Stimulated activated CD8-positive, alpha-beta memory T cell treated with anti-CD3 and anti-CD28 coated beads, Interleukin-4, amount 100 ng/mL, for 1 hour (primary cell): ENCODE measurements at places on chromosomes 11 and 22.
A peak's percentile ranks its signal among the peaks of the same experiment; 100 is the strongest.

GRCh38 chr11:132238331-132238866 lies 868.0 kb downstream of the NTM start:
- no peak for DNase-seq

- DNase-seq, result no peak
These were observed 80.5 kb downstream of the TEAD1 start for GRCh38 chr11:12754582-12755234.

DNA sequence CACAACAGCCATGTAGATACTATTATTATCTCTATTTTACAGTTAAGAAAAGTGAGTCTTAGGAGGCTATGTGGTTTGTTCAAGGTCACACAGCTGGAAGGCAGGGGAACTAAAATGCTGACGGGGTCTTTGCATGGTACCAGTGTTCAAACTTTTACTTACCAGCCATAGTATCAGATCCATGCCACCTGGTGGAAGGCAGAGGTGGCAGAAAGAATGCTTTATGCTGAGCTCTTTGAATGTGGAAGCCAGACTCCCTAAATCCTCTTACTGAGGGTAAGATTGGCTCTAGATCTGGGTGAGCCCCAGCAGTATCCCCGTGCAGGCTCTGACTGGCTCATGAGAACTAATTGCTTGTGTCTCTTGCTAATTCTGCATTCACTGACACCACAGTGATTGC lies 54.3 kb upstream of the NAV2 start:
- DNase-seq, result no peak

DNA sequence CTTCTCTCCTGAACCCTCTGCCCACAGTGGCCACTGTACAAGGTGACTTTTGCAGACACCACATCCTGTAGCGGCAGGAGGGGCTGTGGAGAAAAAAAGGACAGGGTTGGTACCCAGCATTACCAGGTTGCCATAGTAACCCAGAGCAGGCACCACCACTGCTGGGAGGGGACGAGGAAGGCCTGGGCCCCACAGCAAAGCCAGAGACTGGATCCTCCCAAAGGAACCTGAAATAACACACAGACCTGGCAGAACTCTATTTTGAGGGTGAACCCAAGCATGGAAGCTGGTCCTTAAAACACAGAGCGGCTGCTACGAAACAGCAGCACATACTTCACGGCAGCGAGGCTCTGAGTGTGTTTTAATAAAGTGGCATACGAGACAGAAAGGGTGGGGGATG lies 380.6 kb downstream of the CTTN start:
- no peak for DNase-seq

GRCh38 chr22:24525416-24526037 lies 29.4 kb downstream of the GUCD1 start:
- peak; percentile 62 for DNase-seq

DNA sequence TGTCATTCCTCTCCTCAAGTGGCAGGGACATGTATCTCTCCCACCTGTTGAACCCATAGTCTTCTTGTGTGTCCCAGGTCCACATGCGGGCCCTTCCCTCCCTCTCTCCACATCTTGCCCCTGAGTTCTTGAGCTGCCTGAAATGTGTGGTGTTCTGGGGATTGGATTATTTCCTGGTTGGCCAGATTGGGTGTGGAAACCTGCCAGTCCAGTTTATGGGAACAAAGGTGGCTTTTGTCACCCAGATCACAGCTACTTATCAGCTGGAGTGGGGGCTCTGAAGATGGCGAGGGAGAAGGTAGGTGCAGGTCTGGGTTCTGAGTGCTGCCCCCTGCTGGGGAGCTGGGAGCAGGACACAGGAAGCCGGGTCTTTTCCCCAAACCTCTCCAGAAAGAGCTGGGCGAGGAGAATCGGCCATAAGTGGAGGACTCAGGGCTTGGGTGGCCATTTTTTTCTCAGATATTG lies 14.2 kb downstream of the DTX4 start:
- peak; percentile 3 for DNase-seq

DNA sequence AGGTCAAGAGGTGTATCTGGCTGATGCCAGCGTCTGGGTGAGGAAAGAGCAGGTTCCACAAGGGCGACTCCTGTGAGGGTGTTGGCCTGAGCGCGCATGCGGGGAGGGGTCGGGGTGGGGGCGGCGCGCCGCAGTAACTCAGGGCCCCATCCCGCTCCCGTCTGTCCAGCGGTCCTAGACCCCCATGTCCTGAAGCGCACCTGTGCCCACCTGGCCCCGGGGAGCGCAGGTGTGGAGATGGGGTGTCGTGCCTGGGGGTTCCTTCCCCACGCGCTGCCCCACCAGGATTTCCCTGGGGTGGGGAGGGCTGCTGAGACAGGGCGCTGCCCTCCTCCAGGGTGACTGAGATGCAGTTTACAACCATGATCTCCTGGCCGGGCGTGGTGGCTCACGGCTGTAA lies 20.9 kb downstream of the RNH1 start:
- DNase-seq, result no peak

DNA sequence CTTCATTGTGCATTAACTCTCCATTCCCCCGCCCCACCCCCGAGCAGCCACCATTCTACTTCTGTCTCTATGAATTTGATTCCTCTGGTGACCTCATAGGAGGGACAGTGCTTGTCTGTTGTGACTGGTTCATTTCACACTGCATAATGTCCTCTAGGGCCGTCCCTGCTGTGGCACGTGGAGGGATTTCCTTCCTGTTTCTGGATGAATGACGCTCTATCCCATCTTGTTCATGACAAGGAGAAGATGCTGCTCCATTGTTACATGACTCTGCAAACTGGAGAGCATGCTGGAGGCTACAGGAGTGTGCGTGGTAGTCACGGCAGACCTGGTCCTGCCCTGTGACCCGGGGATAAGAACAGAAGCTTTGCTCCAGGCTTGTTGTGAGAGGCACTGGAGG lies 61.3 kb downstream of the RTL6 start:
- no peak for DNase-seq

- no peak for DNase-seq
These were observed 17.3 kb upstream of the MRGPRF start for GRCh38 chr11:69030301-69030700.

DNA sequence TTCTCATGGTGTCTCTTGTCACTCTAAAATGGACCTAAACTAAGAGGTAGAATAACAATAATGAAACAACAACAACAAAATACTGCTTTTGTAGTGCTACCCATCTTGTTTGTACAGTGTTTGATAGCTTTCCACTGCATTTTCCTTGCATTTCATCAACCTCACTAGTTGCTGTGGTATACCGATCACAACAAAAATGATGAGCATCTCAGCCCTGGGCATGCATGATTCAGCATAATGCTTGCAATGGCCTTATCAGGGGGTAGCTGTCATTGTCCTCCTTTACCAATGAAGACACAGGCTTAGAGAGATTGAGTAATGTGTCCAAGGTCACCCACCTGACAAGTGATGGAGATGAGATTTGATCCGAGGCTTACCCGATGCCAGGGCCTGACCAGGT lies 682.5 kb downstream of the NTM start:
- DNase-seq, result no peak

DNA sequence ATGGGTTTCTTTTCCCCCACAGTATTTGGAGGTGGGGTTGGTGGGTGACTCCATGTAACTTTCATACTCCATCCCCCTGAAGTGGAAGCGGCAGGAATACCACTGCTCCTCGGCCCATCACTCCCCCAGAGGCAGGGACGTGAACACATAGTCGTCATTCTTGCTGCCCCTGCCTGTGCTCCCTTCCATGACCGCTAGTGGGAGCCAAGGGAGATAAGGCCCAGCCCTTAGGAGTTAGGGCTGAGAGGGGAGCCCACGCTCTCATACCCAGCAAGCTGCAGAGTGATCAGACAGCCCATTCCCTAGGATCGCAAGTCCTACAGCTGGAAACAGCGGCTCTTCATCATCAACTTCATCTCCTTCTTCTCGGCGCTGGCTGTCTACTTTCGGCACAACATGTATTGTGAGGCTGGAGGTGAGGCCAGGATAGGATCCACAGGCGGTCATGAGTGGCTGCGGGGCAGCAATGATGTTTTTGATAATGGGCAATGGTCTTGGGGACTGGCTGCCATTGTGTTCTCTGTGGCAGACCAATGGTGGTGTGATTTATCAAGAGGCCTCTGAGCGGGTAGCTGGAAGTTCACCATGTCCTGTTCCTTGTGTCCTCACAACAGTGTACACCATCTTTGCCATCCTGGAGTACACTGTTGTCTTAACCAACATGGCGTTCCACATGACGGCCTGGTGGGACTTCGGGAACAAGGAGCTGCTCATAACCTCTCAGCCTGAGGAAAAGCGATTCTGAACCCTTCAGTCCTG lies 15.9 kb downstream of the RHOG start:
- DNase-seq, result peak; percentile 67

DNA sequence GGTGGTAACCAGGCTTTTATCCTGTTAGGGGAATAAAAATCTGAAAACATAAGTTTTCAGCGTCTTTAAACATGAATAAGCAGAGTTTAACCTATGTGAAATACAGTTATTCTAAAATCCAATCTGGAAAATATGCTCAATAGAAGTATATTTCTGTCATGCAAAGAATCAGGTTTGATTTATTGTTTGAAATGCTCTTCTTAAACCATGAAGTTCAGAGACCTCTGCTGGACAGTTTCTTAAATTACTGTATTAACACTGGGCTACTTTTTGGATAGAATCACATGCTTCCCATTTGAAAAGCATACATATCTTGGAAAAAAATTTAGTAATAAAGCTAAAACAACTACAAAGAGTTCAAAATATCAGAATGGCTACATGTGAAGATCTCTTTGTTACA lies 25.4 kb downstream of the APIP start:
- DNase-seq, result no peak

DNA sequence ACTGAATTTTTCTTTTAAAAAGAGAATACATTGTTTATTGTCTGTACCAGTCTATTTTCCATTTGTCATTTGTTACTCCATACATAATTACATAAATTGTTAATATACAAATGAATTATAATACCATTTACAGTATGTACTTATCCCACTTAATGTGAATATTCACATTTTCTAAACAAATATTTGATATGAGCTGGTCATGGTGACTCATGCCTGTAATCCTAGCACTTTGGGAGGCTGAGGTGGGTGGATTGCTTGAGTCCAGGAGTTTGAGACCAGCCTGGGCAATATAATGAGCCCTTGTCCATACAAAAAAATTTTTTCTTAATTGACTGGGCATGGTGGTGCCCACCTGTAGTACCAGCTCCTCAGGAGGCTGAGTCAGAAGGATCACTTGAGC lies 6.8 kb downstream of the SC5D start:
- DNase-seq, result no peak

- no peak for DNase-seq
These were observed 87.3 kb upstream of the MYO18B start for GRCh38 chr22:25654676-25655075.

DNA sequence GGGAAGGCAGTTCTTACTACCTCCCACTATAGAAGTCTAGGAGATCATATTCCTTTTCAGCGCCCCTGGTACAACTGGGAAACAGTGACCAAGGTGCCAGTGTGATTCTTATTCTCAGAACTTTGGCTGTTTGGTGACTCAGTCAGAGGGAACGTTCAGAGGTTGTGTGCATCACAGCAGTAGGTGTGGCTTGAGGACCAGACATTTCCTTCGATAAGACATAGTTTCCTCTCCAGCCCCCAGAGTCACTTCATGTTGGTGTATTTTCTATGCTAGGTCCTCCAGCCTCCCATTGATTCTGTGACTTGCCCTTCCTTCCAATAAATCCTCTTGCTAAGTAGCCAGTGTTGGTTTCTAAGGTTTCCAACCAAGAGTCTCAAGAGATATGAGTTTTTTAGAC lies 171.9 kb upstream of the MPPED2 start:
- DNase-seq, result no peak

GRCh38 chr22:46002757-46003270 lies 25.9 kb upstream of the WNT7B start:
- no peak for DNase-seq

GRCh38 chr22:30140414-30140813 lies 60.1 kb downstream of the HORMAD2 start:
- no peak for DNase-seq

DNA sequence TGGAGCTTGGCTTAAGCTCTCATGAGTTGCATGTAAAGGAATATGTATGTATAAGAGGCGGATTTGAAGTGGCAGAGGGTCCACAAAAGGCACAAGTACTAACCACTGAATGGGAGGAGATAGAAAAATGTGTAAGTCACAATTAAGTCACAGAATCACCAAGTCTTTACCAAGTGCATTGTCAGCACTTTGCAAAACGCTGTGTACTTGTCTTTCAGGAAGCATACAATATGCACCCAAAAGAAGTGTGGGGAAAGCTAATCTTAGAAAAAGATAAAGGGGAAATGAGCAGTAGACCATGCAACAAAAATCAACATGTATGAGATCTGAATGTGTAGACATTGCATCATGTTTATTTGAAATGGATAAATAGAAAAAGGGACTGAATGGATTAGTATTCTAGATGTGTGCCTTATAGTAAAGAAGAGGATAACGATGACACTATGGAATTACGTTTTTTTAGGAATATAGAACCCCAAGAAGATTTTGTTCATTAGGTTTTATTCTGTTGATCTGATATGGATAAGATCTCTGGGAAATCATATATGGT lies 4.5 kb downstream of the CNTF start:
- no peak for DNase-seq

DNA sequence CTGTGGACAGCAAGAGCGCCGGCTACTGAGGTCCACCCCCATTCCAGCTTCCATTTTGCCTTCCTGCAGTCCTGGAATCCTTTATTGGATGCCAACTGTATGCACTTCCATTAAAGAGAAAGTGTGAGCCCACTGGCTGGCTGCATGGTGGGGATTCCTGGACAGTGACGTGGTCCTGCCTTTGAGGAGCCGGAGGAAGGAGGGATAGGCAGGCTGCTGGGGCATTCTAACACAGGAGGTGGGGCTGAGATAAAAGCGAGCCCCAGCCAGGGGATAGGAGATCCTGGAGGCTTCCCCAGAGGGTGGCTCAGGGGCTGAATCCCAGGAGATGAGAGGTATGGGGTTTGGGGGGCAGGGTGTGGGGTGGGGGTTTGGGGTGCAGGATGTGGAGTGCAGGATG lies 984.7 kb downstream of the BRD1 start:
- DNase-seq, result no peak

GRCh38 chr11:98455500-98456307 lies 565.0 kb upstream of the CNTN5 start:
- no peak for DNase-seq

- no peak for DNase-seq
These were observed 259.7 kb downstream of the INSC start for GRCh38 chr11:15374418-15374817.

GRCh38 chr11:45906096-45906682 lies 882 bp downstream of the FREY1 start:
- DNase-seq, result no peak

GRCh38 chr11:64893194-64894069 lies 15.0 kb upstream of the EHD1 start:
- no peak for DNase-seq

GRCh38 chr22:42792909-42793847 lies 63.9 kb downstream of the ARFGAP3 start:
- DNase-seq, result no peak

GRCh38 chr11:69344570-69345145 lies 50.7 kb downstream of the MYEOV start:
- no peak for DNase-seq
